ENCODE measurements at places on chromosomes 16 and 17.

DNA sequence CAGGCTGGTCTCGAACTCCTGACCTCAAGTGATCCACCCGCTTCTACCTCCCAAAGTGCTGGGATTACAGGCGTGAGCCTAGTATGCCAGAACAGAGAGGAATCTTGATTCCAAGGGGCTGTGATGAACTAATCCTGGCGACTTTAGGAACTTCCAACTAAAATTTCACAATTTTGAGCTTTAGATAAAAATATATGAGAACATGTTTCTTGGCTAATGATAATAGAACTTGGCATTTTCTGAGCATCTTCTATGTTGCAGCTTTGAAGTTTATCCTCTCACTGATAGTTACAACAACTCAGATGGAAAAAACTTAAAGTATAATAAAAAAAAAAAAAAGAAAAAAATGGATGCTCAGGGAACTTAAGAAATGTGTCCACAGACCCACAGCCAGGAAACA lies 69.8 kb upstream of the WSCD1 start:
- DNase-seq: no peak

DNA sequence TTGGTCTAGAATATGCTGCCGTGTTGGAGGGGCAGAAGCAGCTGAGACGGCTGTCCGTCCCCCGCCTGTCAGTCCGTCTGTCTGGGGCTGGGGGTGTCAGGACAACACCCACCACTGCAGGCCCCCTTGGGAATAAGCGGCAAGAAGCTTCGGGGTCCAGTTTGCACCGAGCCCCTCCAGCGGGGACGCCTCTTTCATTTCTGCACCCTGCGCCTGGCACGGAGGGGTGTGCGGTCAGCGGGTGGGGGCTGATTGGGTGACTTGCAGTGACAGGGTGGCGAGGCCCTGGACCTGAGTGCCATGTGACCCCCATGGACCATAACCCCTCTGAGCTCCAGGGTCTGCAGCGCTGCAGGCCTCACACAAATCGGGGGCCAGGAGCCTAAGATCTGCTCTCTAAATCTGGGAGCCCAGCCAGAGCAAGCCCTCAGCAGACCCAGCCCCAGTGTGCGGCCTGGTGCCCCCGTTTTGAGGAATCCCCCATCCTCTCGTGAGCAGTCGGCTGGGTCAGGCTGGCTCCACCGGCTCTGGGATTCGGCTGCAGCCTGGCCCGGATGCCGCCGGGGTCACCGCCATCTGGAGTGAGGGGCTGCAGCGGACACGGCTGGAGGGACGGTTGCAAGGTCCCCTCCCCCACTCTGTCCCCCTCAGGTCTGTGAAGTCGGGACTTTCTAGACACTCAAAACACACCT lies 8.3 kb downstream of the CBFA2T3 start:
- DNase-seq: no peak

DNA sequence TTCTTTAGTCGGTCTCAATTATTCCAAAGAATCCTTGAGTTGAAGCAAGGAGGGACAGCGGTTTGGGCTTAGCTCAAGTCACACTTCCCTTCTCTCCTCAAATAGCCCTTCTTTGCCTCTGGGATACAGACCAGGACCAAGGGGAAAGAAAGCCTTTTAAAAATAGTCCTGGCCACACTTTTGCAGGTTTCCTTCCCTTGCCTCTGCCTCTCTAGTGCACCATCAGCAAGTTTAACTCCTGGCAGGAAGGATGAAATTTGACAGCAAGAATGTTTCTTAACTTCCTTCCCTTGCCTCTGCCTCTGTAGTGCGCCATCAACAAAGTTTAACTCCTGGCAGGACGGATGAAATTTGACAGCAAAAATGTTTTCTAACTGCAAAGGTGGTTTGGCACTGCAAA lies 7.2 kb upstream of the G6PC1 start:
- DNase-seq: no peak

GRCh38 chr17:49747632-49748031 lies 16.3 kb downstream of the FAM117A start:
- no peak for DNase-seq

DNA sequence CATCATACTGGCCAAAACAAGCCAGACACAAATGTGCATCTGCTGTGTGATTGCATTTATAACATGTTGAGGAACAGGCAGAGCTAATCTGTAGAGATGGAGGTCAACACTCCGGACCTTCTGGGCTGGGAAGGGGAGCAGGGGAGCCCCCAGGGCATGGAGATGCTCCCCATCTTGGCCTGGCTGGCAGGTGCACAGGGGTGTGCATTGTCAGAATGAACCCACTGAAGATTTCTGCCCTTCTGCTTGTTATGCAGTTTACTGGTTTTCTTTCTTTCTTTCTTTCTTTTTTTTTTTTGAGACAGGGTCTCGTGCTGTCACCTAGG lies 146.9 kb downstream of the CMIP start:
- DNase-seq: no peak
